ENCODE measurements at places on chromosomes 3 and 15.

DNA sequence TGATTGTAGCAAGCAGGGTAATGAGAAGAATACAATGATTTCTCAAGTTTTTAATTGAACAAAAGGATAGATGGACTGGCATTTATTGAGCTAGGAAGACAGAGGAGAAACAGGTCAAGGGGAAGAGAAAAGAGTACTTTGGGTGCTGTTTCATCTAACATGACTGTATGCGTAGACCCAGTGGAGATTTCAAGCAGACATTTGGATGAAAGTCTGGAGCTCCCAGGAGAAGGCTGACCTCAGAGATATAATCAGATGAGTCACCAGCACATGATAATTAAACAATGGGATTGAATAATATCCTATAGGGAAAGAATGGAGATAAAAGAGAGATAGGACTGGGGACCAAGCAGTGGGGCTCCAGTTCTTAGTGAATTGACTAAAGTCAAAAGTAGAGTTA lies 194.9 kb downstream of the ARRDC4 start:
- peak; percentile 9 for DNase-seq

DNA sequence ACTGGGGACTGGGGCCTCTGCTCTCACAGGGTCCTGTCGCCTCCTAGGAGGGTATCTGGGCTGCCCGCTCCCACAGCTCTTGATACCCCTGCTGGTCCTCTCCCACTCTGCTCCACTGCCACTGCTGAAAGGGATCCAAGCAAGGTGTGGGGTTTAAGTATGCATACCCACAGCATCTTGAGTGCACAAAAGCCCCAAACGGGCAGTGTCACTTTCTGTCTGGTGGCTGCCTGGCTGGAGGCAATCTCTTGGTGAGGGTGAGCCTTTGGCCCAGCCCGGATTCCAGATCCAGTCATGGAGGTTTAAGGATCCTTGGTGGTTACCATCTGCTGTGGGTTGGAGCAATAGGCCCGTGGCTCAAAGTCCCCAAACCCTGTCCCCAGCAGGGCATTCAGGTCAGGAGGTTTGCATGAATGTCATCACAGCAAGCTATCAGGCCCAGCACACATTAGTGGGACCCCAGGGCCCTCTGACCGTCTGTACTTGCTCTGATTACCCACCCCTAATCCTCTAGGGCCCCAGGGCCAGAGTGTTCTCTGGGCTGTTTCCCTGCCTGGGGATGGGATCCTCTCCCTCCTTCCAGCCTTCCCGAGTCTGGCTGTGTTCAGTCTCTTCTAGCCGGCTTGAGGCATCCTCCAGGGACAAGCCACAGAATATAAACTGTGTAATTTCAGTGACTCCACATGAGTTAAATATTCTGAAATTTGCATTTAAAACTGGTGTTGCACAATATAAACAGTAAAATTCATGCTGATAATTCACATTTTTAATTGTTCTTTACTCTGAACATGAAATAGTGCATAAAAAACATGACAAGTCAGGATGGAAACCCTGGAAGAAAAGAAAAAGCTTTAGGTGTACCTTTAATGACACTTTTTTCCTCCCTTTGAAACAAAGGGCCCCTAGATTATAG lies 4.9 kb upstream of the TJP1 start:
- DNase-seq = no peak

DNA sequence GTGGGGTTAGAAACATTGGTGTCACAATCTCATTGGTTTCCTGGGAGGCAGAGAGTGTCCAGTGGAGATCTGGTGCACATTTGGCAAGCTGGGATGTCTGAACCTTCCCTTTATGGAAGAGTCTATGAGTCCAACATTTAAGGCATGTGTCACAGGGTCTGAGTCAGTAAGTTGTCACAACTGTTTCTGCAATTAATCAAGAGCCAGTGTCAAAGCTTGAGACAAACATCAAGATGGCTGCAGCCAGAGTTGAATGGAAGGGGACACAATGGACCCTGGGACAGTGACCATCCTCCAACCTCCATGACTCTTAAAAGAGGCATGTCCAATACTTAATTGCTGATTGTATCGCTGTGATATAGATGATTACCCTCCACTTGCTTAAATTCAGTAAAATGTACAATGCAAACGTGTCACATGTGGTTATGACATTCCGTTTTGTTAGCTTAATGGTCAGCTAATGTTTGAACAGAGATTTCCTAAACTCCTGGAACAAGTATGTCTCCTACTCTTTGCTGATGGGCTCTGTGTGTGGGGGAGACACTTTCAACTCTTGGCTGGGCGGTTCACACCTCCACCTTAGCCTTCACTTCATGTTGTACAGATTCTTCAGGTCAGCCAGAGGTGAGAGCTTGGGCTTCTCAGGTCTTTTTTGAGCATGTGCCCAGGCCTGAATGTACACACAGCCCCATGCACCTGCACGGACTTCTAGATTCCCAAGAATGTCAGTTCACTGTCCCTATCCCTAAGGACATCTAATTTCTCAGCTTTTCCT lies 79.9 kb upstream of the PRR23E start:
- DNase-seq = no peak

DNA sequence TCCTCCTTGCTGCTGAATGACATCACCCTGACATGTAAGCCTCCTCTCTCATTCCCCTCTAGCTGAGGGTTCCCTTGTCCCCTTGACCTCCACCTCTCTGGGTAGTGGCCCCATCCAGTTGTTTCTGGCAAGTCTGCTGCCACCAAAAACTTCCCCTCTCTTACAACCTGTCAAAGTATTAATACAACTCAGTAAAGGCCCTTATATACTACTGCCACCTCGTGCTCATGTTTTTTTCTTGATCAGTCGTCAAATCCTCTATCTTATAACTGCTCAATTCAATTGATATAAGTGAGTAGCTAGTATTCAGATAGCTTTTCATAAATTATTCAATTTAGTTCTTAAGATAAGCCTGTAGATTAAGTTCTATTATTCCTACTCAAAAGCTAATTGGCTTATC lies 249.6 kb downstream of the MBNL1 start:
- DNase-seq = no peak

DNA sequence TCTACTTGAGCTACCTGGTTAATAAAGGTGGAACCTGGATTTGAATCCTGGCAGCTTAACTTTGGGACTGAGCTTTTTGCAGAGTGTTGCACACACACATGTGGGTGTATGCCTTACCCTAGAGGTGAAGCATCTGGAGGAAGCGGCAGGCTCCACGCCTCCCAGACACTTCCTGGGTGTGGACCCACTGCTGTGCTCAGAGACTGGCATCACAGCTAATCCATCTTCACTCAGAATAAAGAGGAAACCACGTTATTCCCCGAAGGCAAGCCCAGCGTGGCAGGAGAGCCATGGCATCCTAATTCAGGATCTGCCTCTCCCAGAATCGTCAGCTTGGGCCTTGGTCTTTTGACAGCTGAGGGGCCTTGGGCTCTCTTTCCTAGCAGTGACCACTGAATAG lies 25.5 kb downstream of the CCDC13 start:
- DNase-seq = no peak

GRCh38 chr3:108150200-108150599 lies 59.4 kb upstream of the CD47 start:
- DNase-seq = no peak

GRCh38 chr3:1578124-1578806 lies 485.4 kb downstream of the CNTN6 start:
- DNase-seq = peak; percentile 32
